Activated CD4-positive, alpha-beta T cell treated with anti-CD3 and anti-CD28 coated beads for 36 hours (primary cell): ENCODE measurements at places on chromosomes 2 and 18. TPM values are rescaled to one million over a fixed set of nuclear protein-coding genes. Genes with fewer than 3 reads are reported as not detected.

- no peak overlapping the region for H3K27ac ChIP-seq
- no peaks in the 10 kb centered on the region for H3K4me1 ChIP-seq
- no peak overlapping the region for H3K4me3 ChIP-seq
- peaks cover 2% of the 10 kb centered on the region for H3K27me3 ChIP-seq
- no peak for DNase-seq
- no peaks in the 10 kb centered on the region for H3K36me3 ChIP-seq
Measured at GRCh38 chr2:127655209-127656073, 9.5 kb downstream of the GPR17 start.

- no peak for DNase-seq
- H3K27me3 ChIP-seq: peaks cover 33% of the 10 kb centered on the region
- H3K36me3 ChIP-seq: no peaks in the 10 kb centered on the region
- no peaks in the 10 kb centered on the region for H3K4me1 ChIP-seq
Measured at GRCh38 chr2:3704692-3705091, 1.3 kb downstream of the DCDC2C start.

DNA sequence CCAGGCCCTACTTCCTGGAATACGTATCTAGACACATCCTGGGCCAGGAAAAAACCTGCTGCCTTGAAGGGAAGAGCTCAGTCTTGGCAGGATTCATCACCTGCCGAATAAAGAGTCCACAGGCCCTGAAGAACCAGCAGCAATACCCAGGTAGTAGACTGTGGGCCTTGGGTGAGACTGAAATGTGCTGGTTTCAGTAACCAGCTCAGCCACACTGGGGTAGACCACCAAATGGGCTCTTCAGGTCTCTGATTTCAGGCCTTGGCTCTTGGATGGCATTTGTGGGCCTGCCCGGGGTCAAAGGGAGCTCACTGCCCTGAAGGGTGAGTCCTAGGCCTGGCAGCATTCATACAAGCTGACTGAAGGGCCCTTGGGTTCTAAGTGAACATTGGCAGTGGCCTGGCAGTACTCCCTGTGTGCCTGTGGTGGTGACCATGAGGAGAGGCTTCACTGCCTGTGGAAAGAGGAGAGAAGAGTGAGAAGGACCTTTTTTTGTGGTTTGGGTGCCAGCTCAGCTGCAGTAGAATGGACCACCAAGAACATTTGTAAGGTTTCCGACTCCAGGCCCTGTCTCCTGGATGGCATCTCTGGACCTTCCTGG is 175.1 kb downstream of the ANKRD30B start:
- no peak for DNase-seq
- H3K4me1 ChIP-seq: no peaks in the 10 kb centered on the region
- H3K4me3 ChIP-seq: no peak overlapping the region
- H3K27ac ChIP-seq: no peak overlapping the region

The AQP12B gene
- not detected for total RNA-seq

GRCh38 chr18:74375999-74376398 is 60.4 kb downstream of the C18orf63 start:
- no peaks in the 10 kb centered on the region for H3K36me3 ChIP-seq
- peaks cover 4% of the 10 kb centered on the region for H3K27me3 ChIP-seq
- peaks cover 50% of the 10 kb centered on the region for H3K4me1 ChIP-seq
- no peak overlapping the region for H3K4me3 ChIP-seq
- no peak for DNase-seq
- H3K27ac ChIP-seq: no peak overlapping the region

The CCDC74B gene
- 2.5 TPM for total RNA-seq

The PLEKHH2 gene
- total RNA-seq: 1.5 TPM

The CRYBA2 gene
- not detected for total RNA-seq

GRCh38 chr2:135162786-135163185 is 110.7 kb downstream of the RAB3GAP1 start:
- no peak overlapping the region for H3K4me3 ChIP-seq
- H3K36me3 ChIP-seq: peaks cover 39% of the 10 kb centered on the region
- DNase-seq: no peak
- no peak overlapping the region for H3K27ac ChIP-seq
- no peaks in the 10 kb centered on the region for H3K27me3 ChIP-seq

GRCh38 chr18:8616028-8616401 is 6.8 kb downstream of the RAB12 start:
- DNase-seq: no peak
- H3K4me3 ChIP-seq: no peak overlapping the region
- H3K27ac ChIP-seq: no peak overlapping the region
- no peaks in the 10 kb centered on the region for H3K27me3 ChIP-seq
- peaks cover 74% of the 10 kb centered on the region for H3K4me1 ChIP-seq

DNA sequence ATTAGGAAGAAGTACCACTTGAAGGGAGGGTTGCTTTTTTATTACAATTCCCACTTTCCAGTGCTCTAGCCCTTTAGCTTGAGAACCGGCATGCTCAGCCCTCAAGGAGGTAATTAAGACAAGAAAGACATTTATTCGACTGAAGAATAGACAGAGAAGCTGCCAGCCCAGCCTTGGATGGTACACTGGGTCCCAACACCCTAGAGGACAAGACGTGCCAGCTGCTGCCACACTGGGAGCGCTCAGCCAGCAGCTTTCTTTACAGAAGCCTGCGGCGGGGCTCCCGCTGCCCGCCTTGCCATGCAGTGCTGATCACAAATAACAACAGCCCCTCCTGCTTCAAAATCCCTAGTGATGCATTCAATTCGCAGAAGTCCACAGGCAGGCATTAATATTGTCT is 746.3 kb upstream of the RAB6C start:
- H3K36me3 ChIP-seq: no peaks in the 10 kb centered on the region
- no peak for DNase-seq
- H3K27ac ChIP-seq: no peak overlapping the region
- H3K27me3 ChIP-seq: no peaks in the 10 kb centered on the region
- no peaks in the 10 kb centered on the region for H3K4me1 ChIP-seq

- no peaks in the 10 kb centered on the region for H3K4me1 ChIP-seq
- H3K27me3 ChIP-seq: peaks cover 1% of the 10 kb centered on the region
- no peak overlapping the region for H3K4me3 ChIP-seq
- no peak for DNase-seq
- H3K36me3 ChIP-seq: no peaks in the 10 kb centered on the region
Measured at GRCh38 chr18:55609160-55609825, 21.3 kb upstream of the TCF4 start.
